ENCODE measurements at places on chromosomes 11 and 22.

DNA sequence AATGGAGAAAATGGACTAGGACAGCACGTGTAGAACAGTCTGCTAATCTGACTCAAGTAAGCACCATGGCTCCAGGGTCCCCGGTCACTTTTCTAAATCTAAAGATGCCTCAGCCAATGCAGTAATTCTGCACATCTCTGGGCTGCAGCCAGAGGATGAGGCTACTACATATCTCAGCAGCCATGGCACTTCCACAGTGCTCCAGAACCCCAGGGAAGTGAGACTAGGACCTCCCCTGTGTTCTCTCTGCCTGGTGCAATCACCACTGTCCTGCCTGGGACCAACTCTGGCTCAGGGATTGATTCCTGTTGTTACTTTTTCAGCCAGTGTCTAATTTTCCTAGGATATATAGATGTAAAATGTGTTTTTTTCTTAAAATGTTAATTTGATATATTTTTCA, 129.4 kb upstream of the TOP3B start:
- H3K27me3 ChIP-seq, result peaks cover 21% of the 10 kb centered on the region
- H3K4me3 ChIP-seq, result no peak overlapping the region
- H3K36me3 ChIP-seq, result no peaks in the 10 kb centered on the region
- no peak for DNase-seq
- no peak overlapping the region for H3K27ac ChIP-seq

- no peak overlapping the region for H3K27ac ChIP-seq
- H3K4me1 ChIP-seq, result no peaks in the 10 kb centered on the region
- H3K27me3 ChIP-seq, result no peaks in the 10 kb centered on the region
- no peak for DNase-seq
- peaks cover 36% of the 10 kb centered on the region for H3K36me3 ChIP-seq
Measured at GRCh38 chr11:27291954-27292636, 70.9 kb downstream of the CCDC34 start.

GRCh38 chr11:48167380-48167779, 49.2 kb upstream of the OR4B1 start:
- H3K4me3 ChIP-seq, result no peak overlapping the region
- no peaks in the 10 kb centered on the region for H3K27me3 ChIP-seq

DNA sequence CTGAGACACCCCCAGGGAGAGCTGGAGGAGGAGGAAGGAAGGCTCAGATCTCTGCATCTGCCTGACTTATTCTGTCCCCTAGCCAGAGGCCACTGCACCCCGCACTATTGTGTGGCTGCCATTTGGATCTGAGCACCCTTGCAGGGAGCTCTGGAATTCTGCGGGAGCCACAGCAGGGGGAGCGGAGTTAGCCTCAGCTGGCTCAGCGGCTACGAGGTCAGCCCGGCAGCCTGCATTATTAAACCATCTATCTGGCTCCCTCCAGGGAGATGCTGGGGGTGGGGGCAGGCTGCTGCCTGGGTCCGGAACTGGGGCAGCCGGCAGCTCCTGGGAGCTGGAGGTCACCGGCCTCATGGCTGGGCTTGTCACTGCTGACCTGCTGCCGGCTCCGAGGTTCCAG, 6.5 kb upstream of the ELFN2 start:
- no peaks in the 10 kb centered on the region for H3K36me3 ChIP-seq
- no peaks in the 10 kb centered on the region for H3K27me3 ChIP-seq
- H3K4me3 ChIP-seq, result no peak overlapping the region
- no peaks in the 10 kb centered on the region for H3K4me1 ChIP-seq

DNA sequence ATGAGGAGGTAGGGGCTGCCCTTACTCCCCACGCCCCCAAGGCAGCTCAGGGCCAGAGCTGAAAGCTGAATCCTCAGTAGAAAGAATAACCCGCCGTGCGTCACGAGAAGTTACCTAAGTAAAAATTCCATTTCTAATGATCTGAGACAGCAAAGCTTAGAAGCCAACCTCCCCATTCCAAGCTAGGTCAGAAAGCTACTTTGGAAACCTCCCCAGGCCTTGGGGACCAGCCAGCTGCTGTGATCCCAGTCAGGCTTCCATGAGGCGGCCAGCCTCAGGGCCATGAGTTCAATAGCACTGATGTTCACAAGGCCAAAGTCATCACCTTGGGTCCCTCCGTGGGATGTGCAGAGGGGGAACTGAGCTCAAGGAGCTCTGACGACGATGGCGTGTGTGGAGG, 6.9 kb downstream of the SHISAL1 start:
- no peaks in the 10 kb centered on the region for H3K4me1 ChIP-seq
- H3K36me3 ChIP-seq, result no peaks in the 10 kb centered on the region
- no peaks in the 10 kb centered on the region for H3K27me3 ChIP-seq
- no peak overlapping the region for H3K4me3 ChIP-seq
- no peak for DNase-seq

DNA sequence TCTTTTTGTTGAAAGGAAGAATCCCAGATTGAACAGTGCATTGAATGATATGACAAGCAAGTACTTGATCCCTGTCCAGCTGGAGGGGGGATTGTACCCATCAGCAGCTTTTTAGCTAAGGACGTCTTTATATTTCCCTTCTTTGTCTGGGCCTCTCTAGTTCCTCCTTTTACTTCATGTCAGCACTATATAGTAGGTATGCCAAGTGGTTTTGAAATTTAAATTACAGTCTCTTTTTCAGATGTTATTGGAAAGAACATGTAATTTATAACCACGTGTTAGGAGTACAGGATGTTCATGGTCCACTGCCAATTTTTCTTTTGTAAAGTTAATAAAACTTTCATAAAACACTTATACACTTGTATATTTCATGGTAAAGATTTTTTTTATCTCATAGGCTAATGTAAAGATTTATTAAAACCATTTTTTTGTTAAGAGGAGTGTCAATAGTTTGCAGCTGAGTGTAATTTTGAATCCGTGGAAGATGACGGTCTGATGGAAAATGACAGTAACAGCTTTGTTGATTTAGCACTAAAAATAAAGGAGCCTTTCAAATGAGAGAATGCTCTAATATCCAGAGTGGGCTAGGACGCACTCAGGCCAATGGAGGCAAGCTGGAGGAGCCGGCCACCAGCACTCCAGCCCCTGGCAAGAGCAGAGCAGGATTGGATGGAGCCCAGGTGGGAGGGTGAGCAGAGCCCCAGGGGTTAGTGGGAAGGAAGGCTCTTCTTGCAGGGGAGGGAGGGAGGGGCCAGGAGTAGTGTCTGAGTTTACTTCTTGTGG, 488.3 kb downstream of the INSC start:
- no peak for DNase-seq
- H3K36me3 ChIP-seq, result no peaks in the 10 kb centered on the region
- no peak overlapping the region for H3K4me3 ChIP-seq
- 0 out of 2 replicates have a peak, but pooled peaks cover 8% of the 10 kb centered on the region for H3K4me1 ChIP-seq

- no peaks in the 10 kb centered on the region for H3K4me1 ChIP-seq
- H3K4me3 ChIP-seq, result no peak overlapping the region
- no peaks in the 10 kb centered on the region for H3K36me3 ChIP-seq
- no peak overlapping the region for H3K27ac ChIP-seq
- DNase-seq, result no peak
Measured at GRCh38 chr11:60761436-60762190, 4.9 kb downstream of the MS4A15 start.

DNA sequence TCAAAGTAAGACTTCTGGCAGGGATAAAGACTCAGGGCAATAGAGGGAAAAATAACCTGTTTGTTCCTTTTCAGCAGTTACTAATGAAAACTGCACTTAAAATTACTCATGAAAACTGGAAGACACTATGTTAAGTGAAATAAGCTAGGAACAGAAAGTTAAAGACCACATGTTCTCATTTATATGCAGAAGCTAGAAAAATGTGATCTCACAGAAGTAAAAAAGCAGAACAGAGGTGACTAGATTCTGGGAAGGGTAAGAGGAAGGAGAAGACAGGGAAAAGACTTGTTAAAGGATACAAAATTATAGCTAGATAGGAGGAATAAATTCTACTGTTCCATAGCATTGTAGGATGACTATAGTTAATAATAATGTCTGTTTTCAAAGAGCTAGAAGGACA, 22.2 kb downstream of the HPS5 start:
- no peak for DNase-seq
- no peak overlapping the region for H3K4me3 ChIP-seq

DNA sequence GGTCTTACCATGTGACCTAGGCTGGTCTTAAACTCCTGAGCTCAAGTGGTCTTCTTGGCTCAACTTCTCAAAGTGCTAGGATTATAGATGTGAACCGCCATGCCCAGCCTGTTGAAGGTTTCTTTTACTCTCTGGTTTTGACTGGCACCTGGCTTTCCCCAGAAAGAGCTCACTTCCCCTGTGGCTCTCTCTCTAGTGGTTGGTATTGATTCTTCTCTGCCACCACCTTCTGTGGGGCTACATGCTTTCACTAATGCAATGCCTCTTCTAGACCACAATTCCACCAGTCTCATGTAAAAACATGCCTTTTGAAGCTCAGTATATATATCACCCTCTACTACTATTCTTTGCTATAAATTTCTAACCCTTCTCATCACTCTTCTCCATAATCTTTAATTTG, 67.2 kb downstream of the CCDC83 start:
- no peaks in the 10 kb centered on the region for H3K27me3 ChIP-seq
- no peak overlapping the region for H3K27ac ChIP-seq
- H3K4me3 ChIP-seq, result no peak overlapping the region
- H3K4me1 ChIP-seq, result peaks cover 3% of the 10 kb centered on the region
- DNase-seq, result no peak
- no peaks in the 10 kb centered on the region for H3K36me3 ChIP-seq

GRCh38 chr11:114133548-114134329, 74.2 kb downstream of the ZBTB16 start:
- no peak for DNase-seq
- no peak overlapping the region for H3K27ac ChIP-seq
- H3K4me3 ChIP-seq, result no peak overlapping the region
- H3K36me3 ChIP-seq, result no peaks in the 10 kb centered on the region

GRCh38 chr22:47124451-47124881, 362.0 kb downstream of the TBC1D22A start:
- H3K36me3 ChIP-seq, result peaks cover 2% of the 10 kb centered on the region
- H3K4me3 ChIP-seq, result no peak overlapping the region
- no peak overlapping the region for H3K27ac ChIP-seq

DNA sequence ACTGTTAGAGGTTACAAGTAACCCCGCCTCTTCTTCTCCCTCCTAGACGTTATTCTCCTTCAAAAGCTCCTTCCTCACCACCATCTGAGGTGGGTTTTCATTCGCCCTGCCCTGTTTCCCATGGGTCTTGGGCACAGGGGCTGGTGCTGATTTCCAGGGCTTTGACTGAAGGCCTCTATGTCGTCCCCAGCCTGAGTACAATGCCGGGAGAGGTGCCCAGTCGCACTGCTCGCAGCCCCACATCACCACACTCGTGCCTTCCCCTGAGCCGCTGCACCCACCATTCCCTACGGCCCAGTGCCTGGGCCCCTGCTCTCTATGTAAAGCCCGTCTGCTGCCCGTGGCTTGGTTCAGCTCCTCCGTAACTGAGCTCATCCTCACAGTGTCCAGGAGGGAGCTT, 169.8 kb downstream of the DSCAML1 start:
- no peak for DNase-seq
- H3K4me3 ChIP-seq, result no peak overlapping the region
- H3K4me1 ChIP-seq, result no peaks in the 10 kb centered on the region
- no peaks in the 10 kb centered on the region for H3K27me3 ChIP-seq
- H3K36me3 ChIP-seq, result no peaks in the 10 kb centered on the region

- no peak for DNase-seq
- H3K4me3 ChIP-seq, result no peak overlapping the region
- H3K27ac ChIP-seq, result no peak overlapping the region
Measured at GRCh38 chr11:118245936-118246562, 6.1 kb downstream of the MPZL3 start.

GRCh38 chr22:30452861-30453260, 19.0 kb downstream of the SEC14L3 start:
- H3K27ac ChIP-seq, result no peak overlapping the region
- no peaks in the 10 kb centered on the region for H3K27me3 ChIP-seq
- H3K4me3 ChIP-seq, result no peak overlapping the region
- no peaks in the 10 kb centered on the region for H3K36me3 ChIP-seq

DNA sequence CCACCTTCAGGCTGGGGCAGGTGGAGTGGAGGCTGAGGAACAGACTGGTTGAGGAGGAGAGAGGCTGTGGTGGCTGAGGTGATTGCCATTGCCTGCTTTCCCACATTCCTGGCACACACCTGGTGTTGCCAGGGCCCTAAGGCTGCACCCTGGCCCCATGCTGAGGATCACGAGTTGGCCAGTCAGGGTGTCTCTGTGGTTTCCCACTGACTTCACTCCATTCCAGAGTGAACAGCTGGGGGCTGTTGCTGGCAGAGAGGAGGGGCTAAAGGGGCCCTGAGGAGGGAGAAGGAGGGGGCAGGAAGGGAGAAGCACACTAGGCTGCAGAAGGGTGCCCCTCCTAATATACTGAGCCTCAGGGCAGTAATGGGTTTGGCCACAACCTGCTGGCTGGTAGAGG, 1.8 kb downstream of the TMEM86A start:
- H3K4me1 ChIP-seq, result no peaks in the 10 kb centered on the region
- DNase-seq, result no peak
- no peaks in the 10 kb centered on the region for H3K27me3 ChIP-seq
- H3K36me3 ChIP-seq, result no peaks in the 10 kb centered on the region
- peak overlapping the region; percentile 82 for H3K4me3 ChIP-seq

DNA sequence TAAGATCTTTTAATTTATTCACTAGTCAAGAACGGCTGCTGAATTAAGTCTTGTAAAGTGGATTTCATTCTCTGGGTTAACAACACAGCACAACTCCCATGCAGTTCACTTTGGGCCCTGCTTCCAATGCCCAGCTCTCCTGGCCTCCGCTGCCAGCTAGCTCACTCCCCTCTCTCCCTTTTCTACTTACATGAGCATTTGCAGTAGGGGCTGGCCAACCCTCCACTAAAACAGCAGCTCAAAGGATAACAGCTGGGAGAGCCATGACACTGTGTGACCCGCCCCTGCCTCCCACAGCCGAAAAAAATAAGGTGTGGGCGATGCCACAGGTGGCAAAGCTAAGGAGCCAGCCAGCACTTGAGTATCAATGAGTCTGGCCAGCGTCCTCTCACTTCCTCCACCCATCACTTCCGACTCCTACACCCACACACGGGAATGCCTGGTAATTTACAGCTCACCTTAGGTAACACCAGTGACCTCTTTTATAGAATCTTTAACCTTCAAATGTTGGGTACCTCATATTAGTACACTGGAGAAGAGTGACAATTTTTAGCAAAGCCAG, 56.8 kb downstream of the DGCR2 start:
- no peaks in the 10 kb centered on the region for H3K27me3 ChIP-seq
- H3K4me3 ChIP-seq, result no peak overlapping the region
- no peaks in the 10 kb centered on the region for H3K4me1 ChIP-seq

Measured in H9 (cell line).